ENCODE measurements at places on chromosomes 6 and 20.
A peak's percentile ranks its signal among the peaks of the same experiment; 100 is the strongest.

GRCh38 chr6:17165383-17165782, 63.5 kb downstream of the STMND1 start:
- no peak for DNase-seq

DNA sequence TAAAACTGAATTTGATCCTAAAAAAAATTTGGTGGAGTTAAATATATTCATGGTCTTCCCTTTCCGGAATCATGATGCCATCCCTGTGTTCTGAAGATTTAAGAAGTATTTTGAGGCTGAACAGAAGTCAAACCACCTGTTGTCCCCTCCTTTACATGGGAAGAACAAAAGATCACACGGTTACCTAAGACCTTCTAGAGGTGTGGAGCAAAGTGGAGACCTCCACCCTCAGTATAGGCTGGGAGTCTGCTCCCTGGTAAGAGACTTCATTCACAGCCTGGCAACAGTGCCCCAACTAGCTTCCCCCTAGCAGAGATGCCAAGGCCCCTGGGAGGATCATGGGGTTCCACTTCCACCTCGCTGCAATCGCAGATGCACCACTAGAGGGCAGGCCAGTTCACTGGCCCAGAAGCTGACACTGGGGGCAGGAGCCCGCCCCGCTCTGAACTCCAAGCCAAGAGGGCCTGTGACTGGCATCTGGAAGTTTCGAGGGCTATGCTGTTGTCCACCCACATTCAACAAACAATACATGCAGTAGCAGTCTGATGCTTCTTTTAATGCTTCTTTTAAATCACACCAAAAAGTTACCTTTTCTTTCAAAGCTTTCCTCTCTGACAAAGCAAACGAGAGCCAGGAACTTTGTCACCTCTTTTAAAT, 19.5 kb upstream of the UBE2J1 start:
- DNase-seq, result peak; percentile 67

DNA sequence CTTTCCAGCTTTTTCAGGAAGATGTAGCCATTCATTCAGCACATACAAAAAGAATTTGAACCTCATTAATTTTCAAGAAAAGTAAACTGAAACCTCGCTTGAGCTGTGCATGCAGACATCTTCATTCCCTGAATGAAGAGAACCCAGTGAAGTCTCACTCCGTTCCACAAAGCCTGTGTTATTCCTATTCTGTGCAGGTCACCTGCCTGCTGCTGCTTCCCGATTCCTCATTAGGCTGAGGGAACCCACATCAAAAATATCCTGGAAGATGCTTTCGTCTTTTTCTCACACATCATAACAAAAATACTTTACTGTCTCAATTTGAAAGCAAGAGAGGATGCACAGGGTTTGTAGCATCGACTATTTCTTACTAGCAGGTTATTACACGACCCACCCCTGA, 40.1 kb downstream of the TRMT6 start:
- DNase-seq, result no peak

DNA sequence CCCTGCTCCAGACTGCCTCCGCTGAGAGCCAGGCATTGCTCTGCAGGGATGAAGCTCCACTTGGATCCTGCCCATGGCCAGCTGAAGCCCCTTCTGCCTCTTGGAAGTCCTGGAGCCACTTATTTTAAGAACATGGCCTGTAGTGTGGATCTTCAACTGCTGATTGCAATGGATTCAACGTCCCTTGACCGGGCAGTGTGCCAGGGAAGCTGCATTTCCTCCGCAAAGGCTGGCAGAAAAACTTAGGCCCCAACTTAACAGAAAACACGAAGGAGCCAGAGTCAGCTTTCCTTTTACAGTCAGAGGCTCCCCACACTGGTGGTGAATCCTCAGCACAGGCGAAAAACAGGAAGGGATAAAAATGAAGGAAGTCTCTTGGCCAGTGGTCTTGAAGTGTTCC, 26.3 kb upstream of the FOXQ1 start:
- DNase-seq, result no peak

Measured in stimulated activated naive CD4-positive, alpha-beta T cell treated with Interleukin-2 at 50 U/mL for 16 hours (primary cell).